Fibroblast of skin of back (primary cell): ENCODE measurements at places on chromosomes 7 and 10.

- DNase-seq: no peak
These were observed 49.9 kb upstream of the TMEM106B start for GRCh38 chr7:12161146-12161545.

DNA sequence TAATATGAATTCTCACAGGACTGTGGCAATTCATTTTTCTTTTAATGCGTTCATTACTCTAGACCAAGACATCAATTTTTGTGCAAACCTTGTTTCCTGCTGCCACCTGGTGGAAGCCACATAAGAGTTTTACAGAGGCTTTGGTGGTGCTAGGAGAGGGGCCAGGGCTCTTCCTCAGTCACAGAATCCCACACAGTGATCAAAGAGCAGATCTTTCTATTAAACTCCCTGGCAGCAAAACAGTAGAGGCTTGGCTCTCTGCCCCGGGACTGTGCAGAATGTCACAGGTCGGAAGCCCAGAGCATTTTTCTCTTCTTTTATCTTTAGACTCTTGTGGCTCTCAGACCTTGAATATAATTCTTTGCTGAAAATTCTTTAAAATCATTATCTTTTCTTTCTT lies 506.4 kb upstream of the C7orf33 start:
- peak; percentile 66 for DNase-seq

GRCh38 chr10:104576611-104577010 lies 64.5 kb upstream of the SORCS3 start:
- DNase-seq: no peak

DNA sequence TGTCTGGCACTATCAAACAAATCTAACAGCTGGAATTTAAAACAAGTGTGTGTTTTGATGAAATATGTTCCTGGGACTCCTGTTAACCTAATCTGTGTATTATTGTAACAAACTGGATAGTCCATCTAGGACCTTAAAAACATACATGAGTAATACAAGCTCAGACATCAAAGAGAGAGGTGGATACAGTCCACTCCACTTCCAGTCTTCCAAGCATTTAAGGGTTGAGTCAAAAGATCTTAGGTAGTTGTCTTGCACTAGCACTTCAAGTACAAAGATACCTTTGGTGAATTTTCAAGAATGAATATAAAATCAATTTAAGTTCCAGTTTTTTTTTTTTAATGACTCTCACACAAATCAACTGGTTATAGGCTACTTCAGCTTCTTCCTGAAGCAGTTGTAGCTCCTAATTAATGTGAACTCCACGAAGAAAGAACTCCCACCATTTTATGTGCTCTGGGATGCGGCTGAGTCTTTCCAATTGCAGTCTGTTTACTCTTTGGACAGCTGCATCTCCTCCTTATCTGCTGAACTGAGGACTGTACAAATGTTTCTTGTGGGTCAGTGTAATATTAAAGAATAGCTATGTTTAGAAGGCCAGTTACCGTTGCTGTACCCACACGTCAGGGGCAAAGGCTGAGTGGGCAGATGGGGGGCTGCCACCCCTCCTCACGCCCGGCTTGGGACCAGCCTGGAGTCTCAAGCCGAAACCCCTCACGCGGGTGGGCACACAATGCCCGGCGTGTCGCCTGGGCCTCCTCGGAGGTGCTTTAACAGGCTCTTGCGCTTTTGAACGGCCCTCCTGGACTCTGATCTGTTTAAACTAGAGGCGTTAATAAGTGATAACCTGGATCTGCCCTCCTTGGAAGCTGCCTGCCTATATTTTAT lies 2.9 kb upstream of the IGF2BP3 start:
- DNase-seq: no peak

GRCh38 chr10:104026762-104027161 lies 58.9 kb downstream of the COL17A1 start:
- DNase-seq: no peak

GRCh38 chr7:10412422-10413019 lies 561.2 kb upstream of the PHF14 start:
- DNase-seq: peak; percentile 42

- DNase-seq: no peak
These were observed 32.6 kb downstream of the TMEM270 start for GRCh38 chr7:73893342-73894101.

- DNase-seq: no peak
These were observed 467.5 kb downstream of the GPAM start for GRCh38 chr10:111716032-111716431.

DNA sequence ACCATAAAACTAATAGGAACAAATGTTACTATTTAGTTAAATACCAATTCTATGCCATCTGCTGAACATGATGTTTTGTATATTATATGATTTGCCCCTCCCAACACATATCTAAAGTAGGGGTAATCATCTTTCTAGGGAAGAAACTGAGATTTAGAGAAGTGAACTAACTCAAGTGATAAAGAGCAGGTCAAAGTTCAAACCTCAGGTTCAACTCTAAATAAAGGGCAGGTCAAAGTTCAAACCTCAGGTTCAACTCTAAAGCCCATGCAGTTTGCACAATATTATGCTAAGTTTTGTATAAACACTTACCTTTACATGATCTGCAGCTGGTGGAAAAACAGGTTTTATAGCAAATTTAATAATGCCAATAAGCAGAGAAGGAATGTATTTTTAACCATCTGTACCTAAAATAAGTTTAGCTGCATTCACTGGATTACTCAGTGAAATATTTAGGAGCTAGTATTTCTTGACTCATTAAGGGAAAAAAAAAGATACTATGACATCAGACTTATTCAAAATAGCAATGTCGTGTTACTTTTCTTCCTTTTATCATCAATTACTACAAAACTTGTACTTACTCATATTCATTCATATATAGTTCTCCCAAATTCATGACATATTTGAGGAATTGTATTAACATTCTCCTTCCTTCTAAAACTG lies 1194.3 kb upstream of the CELF2 start:
- DNase-seq: peak; percentile 17

DNA sequence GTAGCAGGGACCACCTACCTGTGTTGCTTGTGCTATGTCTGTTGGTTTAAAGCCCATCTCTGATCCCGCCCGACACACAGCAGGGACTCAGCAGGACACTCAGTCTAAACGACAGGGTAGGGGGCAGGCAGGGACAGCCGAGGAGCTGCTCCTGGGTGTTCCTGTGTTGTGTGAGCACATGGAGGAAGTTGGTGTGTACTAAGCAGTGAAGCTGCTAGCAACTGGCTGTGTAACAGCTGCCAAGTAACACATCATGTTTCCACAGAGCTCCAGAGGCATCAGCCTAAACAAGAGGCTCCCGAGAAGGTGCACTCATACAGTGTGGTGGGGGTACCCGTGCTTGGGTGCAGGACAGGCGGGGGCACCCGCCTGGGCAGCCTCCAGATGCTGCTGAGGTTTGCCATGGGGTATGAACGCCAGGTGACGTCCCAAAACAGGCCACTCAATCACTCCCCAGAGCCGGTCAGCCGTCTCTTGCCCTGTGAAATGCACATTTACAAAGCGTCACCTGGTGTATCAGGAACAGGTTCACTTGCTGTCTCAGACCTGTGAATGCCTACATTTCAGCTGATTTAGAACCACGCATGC lies 59.6 kb downstream of the PTPRN2 start:
- DNase-seq: no peak
